ENCODE measurements at places on chromosomes 4 and X.

DNA sequence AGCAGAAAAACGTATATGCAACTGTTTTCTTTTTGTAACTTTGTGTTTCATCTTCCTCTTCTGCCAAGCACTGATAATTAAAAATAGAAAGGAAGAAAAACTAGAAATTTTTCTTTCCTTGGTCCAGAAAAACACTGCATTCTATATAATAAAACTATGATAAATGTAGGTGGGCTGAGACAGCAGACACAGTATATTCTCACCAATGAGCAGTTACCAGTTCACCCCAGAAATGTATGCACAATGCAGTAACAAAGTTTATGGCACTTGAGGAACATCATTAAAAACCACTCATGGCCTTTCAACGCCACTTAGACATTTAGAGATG is 79.4 kb downstream of the FAT1 start:
- DNase-seq = no peak

DNA sequence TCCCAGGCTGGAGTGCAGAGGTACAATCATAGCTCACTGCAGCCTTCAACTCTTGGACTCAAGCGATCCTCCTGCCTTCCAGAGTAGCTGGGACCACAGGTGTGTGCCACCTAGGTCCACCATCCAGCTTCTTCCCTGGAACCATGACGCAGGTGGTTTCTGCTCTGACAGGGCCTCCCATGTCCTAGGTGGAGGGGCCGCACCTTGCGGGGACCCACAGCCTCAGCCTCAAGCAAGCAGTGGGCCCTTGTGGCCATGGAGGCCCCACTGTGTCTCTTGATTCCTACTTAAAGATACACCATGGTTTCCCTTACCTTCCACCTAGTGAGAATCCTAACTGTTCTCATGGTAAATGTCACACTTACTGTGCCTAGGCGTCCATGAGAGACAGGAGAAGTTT is 6.9 kb upstream of the GPR78 start:
- no peak for DNase-seq

DNA sequence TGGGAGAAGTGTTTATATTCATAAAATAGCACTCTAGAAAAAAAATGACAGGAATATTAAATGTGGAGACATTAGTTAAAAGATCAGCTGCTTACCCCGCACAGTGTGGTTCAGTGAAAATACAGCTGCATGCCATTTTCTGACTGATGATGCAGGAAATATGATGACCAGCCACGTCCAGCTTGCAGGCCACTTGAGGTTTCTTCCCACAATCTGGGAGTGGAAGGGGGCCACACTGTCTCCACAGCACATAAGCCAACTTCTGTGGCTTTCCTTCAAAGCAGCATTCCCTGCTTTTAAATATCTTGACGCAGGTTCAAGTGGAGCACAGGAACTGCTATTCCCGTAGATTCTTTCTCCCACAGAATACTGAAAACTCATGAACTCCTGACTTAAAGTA is 173.4 kb upstream of the GALNT7 start:
- DNase-seq = no peak

- DNase-seq = no peak
Measured at GRCh38 chrX:129697204-129697829, 41.5 kb upstream of the XPNPEP2 start.

DNA sequence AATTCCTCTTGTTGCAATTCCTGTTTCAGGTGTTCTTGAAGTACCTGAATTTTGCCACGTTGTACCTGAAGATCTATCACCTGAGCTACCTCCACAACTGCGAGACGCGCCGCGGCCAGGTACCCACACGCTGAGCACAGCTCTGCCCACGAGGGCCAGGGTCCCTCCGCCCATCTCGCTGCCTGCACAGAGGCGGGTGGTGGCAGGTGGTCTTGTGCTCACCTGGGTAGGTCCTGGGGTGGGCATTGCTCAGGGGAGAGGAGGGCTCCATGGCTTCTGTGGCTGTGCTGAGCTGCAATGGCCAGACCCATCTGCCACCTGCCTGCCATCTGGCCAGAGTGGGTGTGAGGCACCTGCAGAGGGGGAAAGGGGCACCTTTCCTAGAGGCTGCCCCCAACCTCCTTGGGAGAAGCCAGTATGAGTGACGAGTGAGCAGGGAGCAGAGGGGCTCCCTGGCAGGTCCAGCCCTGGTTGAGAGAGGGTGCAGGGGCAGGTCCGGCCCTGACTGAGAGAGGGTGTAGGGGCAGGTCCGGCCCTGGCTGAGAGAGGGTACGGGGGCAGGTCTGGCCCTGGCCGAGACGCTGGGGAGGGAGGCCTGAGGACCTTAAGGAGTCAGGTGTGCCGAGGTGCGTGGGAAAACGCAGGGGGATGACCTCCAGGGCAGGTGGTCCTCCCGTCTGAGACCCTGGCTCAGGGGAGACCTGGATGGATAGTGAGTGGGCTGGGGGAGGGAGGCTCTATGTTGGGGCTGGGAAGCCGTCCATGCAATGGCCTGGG is 10.7 kb downstream of the PDE6B start:
- no peak for DNase-seq

- no peak for DNase-seq
Measured at GRCh38 chr4:14646831-14647230, 355.4 kb upstream of the CPEB2 start.

- peak; percentile 65 for DNase-seq
Measured at GRCh38 chr4:53854991-53855568, 209.3 kb downstream of the CHIC2 start.

DNA sequence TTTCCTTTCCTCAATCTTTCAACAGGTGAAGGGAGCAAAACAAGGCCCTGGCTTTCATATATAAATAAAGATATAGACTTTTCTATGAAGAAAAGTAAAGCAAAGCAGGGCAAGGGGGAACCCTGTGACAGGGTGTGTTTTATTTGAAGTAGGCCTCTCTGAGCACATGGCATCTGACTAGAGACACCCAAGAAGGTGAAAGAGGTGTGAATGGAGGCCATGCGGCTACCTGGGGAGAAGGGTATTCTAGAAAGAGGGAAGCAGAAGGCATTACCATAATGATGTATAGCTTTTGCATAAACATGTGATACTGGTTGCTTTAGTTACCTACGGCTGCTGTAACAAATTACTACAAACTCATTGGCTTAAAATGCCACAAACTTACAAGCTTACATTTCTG is 75.8 kb downstream of the DHX15 start:
- no peak for DNase-seq

DNA sequence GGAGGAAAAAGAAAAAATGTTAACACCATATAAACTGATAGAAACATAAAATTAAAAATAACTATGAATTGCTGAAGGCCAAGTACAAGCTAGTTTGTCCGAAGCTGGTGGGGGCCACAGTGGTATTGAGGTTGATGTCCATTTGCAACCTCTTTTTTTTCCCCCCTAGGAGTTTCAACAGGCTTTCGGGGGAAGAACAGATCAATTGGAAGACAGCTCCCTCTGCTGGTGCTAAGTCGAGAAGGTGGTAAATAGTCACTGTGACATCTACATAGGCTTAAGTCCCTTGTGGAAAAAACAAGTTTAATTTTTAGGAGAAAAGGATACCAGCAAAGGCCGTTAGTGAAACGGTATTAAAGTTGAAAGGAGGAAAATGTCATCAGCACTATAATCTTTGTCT is 115.7 kb upstream of the ZXDA start:
- DNase-seq = peak; percentile 21

DNA sequence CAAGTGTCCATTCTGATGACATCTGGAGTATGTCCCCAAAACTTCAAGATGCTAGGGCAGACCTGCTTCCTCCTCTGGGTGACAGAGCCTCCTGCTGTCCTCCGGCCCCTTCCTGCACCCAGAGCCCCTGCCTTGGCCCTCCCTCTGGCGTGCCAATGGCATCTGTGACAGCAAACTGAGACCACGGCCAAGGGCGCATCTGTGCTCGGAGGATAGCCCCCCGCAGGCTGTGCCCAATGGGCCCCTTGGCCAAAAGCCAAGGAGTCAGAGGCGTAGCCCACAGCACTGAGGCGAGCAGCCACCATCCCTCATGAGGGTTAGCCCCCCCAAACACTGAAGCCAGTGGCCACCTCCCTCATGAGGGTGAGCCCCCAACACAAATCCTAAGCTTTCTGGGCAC is 7.9 kb downstream of the LRPAP1 start:
- no peak for DNase-seq

DNA sequence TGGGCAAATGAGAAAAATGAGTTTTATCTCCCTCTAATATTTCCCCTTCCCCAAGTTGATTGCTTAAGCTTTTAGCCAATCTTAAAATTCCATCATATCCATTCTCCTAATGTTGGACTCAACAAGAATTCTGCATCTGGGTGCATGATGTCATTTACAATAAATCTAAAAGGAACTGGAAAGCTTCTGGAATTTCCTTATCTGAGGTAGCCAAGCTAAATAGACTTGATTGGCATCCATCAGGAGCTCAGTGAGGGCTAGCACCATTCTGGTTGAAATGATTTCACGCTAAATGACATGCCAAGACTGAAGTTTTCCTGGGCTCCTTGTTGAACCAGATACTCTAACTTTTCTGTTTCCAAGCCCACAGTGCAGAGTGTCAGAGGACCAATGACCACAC is 110.3 kb upstream of the SCML1 start:
- no peak for DNase-seq

- DNase-seq = no peak
Measured at GRCh38 chr4:69360271-69360670, 80.0 kb downstream of the UGT2B28 start.

- DNase-seq = no peak
Measured at GRCh38 chr4:107586371-107586770, 133.7 kb downstream of the PAPSS1 start.

DNA sequence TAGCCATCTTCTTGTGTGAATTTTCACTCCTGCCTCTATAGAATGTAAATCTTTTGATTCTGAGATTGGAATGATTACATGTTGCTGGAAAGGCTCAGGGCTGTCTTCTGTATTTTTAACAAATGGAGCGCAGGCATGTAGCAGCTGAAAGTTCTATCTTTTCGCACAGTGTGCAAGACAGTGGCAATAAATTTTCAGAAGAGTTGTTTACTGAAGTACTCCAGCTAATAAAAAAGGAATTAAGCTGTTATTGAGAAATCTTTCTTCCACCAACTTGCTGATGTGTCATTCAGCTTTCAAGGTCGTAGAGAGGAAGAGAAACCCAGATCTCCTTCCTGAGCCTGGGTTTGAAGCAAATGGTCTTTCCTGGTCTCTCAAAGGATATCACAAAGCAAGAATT is 122.0 kb upstream of the PUDP start:
- peak; percentile 83 for DNase-seq

DNA sequence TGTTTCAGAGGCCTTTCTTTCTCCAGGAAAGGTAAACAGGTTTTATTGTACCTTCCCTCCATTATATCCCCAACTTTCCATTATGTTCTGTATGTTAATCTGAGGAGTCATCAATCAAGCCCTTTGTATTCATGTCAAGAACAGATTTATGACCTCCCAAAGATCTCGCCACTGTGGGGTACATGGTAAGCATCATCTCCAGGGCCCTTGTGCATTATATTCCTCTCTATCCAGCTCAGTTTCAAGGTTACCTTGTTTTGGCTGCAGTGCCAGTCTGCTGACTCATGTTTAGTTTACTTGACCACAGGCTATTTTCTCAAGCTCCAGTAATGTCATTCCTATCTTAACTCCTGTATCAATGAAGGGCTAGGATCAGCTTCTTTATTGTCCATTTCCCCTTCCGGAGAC is 125.1 kb upstream of the FRMPD4 start:
- DNase-seq = peak; percentile 59

- DNase-seq = no peak
Measured at GRCh38 chr4:55083735-55084134, 41.7 kb downstream of the KDR start.

- DNase-seq = no peak
Measured at GRCh38 chr4:153939570-153939969, 150.7 kb upstream of the SFRP2 start.

- DNase-seq = no peak
Measured at GRCh38 chrX:12789976-12790375, 1.2 kb upstream of the PRPS2 start.

GRCh38 chrX:38278682-38279081 is 48.6 kb downstream of the RPGR start:
- DNase-seq = no peak

- no peak for DNase-seq
Measured at GRCh38 chr4:119695216-119695615, 66.6 kb upstream of the PDE5A start.

GRCh38 chrX:155744534-155744933 is 131.8 kb upstream of the TMLHE start:
- no peak for DNase-seq

DNA sequence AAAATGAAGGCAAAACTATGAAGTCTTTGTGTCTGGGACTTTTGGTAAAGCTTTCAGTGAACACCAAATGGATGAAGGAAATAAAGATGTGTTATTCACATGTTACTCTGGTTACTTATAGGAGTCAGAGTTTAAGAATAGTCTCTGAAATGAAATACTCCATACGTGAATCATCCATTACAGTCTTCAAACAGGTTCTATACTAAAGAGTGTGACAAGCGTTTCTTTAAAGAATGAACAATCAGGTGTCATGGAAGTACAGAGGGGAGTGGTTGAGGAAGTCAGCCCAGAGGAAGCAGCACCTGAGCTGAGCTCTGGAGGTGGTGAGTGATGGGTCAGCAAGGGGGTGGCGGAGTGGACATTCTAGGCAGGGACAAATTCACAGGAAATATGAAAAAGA is 41.8 kb upstream of the SORBS2 start:
- no peak for DNase-seq

DNA sequence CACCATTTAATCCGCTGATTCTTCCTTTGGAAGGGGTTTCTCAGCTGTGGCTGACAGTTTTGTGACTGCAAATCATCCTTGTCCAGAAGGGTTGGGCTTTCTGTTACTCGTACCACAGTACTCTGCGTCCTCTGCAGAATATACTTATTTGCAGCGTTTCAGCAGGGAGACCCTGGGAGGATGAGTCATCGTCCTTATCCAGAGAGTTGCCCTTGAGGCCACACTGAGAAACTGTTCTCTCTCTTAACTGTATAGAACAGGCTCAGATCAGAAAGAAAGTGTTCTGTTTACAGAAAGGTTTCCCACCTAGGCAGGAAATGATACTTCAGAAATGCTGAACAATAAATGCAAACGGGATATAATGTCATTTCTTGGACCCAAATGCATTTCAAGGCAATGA is 47.8 kb upstream of the DDX53 start:
- peak; percentile 46 for DNase-seq

DNA sequence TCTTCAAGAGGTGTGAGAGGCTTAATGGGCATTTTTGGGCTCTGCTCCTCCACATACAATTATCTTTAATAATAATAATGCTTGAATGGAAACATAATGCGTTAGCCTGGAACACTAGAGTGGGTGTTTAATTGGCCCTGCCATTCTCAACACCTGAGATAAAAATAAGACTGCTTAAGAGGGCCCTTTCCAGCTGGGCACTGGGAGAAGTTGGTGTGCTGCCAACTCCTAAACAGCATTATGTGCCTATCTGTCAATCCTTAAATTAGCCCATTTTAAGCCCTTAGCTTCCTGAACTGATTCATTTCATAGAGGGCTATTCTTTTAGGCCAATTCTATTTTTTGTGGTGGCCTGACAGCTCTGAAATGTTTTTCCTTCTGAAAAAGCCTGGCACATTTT is 211.1 kb upstream of the ZIC3 start:
- no peak for DNase-seq

- no peak for DNase-seq
Measured at GRCh38 chrX:43688586-43688985, 32.5 kb downstream of the MAOA start.

GRCh38 chrX:54352677-54353076 is 5.2 kb downstream of the WNK3 start:
- no peak for DNase-seq
